ENCODE measurements at places on chromosomes 5 and 9.

DNA sequence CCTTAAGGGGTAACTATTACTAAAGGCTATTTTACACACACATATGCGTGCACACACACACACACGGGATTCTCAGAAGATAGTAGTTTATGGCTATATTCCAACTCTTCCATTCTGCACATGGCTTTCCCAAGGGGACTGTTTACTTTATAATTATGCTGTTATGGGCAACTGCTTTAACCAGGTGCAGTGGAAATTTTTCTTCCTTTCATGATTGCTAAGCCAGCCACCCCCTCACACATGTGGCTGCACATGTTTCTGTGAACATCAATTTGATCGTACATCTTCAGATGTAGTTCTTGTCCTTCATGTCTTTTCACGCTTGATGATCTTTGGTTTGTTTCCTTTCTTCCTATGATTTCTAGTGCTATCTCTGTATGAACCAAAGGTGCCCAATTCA is 37.0 kb downstream of the MRPS30 start:
- no peak for DNase-seq

GRCh38 chr5:128213340-128213739 is 129.8 kb downstream of the SLC12A2 start:
- no peak for DNase-seq

- DNase-seq, result no peak
Observed at GRCh38 chr5:99133921-99134320, 205.1 kb upstream of the CHD1 start.

- no peak for DNase-seq
Observed at GRCh38 chr5:93100976-93101375, 480.0 kb downstream of the NR2F1-AS1 start.

- DNase-seq, result no peak
Observed at GRCh38 chr5:137699336-137700281, 36.3 kb downstream of the KLHL3 start.
